IMR-90 (cell line): ENCODE measurements at places on chromosomes 1 and 21. TPM values are rescaled to one million over a fixed set of nuclear protein-coding genes. Genes with fewer than 3 reads are reported as not detected.
A peak's percentile ranks its signal among the peaks of the same experiment; 100 is the strongest.

DNA sequence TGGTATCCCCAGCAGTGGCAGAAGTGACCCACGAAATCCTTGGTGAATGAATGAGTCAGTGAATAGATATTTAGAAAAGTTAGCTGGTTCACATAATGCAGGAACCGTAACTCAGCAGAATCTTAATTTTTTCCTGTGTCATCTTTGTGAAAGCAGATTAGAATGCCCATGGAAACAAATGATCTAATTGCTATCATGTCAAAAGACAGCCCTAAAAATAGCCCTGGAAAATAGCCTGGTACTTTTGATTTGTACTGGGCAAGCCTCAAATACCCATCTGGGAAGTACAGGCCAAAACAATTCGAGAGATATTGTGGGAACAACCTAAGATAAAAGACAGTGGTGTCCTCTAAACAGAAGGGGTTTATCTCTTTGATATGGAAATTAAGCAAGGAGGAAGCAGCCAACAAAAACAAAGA, 21.1 kb downstream of the FYB2 start:
- DNase-seq: peak; percentile 62
- H3K4me1 ChIP-seq: peaks cover 11% of the 10 kb centered on the region
- no peaks in the 10 kb centered on the region; the same call in 1 of the 2 replicates for H3K27me3 ChIP-seq
- no peak overlapping the region for H3K4me3 ChIP-seq
- H3K36me3 ChIP-seq: no peaks in the 10 kb centered on the region
- H3K27ac ChIP-seq: no peak overlapping the region

DNA sequence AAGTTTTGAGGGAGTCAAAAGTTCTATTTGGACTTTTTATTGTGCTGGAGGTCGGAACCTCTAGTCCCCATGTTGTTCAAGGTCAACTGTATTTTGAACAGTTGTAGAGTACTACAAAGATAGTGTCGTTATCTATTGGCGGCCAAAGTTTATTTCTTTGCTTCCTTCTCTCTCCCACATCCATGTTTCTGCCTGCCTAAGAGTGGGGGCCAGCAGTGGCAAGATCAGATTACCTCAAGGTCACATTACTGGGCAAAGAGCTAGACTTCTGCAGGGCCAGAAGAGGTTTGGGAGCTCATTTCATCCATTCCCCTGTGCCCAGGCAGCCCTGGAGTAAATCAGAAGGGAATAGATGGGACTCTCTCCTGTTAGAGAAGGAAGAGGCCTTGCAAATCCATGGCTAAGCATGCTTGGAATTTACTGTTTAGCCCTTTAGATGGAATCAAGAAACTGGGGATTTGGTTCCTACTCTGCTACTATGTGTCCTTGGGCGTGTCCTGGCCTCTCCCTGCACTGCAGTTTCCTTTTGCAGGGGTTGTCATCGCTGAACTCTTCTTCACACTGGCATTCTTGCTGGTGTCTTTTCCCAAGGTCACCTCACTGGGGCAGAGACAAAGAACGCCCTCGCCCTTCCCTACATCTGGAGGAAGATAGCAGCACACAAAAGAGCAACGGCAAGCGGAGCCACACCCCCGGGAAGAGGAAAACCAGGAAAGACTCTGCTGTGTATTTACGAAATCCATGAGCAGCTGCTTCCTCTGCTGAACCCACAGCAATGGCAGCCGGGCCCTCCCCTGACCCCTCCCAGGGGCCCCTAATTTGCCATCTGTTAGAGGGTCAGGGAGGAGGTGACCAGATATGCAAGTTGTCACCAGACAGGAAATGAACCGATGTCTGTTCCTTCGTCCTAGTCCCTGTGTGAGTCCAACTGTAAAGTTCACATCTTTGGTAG, 73.3 kb downstream of the PLPP3 start:
- H3K4me1 ChIP-seq: peaks cover 11% of the 10 kb centered on the region; the same call in 1 of the 2 replicates
- H3K27ac ChIP-seq: no peak overlapping the region
- no peak overlapping the region for H3K4me3 ChIP-seq
- DNase-seq: no peak
- H3K36me3 ChIP-seq: peaks cover 89% of the 10 kb centered on the region
- no peaks in the 10 kb centered on the region for H3K27me3 ChIP-seq

DNA sequence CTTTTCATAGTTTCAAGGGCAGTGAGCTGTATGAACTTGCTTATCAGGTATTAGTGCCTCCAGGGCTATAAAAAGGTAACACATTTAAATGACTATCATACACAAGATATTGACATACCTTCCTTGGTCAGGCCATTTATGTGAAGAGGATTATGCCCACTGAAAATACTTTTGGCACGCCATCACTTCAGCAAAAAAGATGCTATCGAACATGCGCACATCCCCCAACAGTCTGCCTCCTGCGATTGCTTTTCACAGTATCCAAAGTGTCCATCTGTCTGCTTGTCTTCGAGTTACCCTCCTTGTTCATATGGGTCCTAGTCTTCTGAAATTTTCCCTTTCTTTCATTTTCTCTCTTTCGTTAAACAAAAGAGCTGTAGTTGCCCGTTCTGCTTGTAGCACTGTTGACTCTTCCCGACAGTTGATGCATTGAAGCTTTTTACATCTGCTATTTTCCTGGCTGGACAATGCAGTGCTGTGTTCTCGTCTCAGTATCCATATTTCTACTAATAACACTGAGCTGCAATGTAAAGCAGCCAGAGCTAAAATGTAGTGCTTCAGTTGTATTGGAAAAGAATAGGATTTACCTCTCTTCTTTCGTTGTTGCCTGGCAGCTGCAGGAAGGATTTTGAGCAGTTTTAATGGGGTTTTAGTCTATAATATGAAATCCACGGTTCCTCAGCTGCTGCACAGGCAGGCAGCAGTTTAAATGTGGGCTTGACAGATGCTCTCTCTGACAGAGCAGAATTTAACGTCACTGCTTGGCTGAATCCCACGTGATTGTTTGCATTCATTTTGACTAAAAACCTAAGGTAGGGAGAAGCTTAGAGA, at the start of gene B3GALT2:
TSS of gene B3GALT2 (minus strand) at position 713 of the 831 bp plus-strand sequence. CDS start 5,051 bp downstream, outside the sequence.
- peak; percentile 70 for DNase-seq
- peaks cover 7% of the 10 kb centered on the region for H3K4me1 ChIP-seq
- peak within 1 kb of the TSS; percentile 81; the same call in 1 of the 2 replicates for H3K27ac ChIP-seq
- H3K4me3 ChIP-seq: peak within 1 kb of the TSS; percentile 60
- no peaks in the 10 kb centered on the region for H3K27me3 ChIP-seq
- no peaks in the 10 kb centered on the region for H3K36me3 ChIP-seq

GRCh38 chr1:32538887-32539583, at the start of gene ZBTB8A:
Gene ZBTB8A (plus strand): TSS chr1:32539427. CDS start chr1:32592932, 53,505 bp downstream.
- H3K27ac ChIP-seq: peak within 1 kb of the TSS; percentile 44
- peaks cover 4% of the 10 kb centered on the region for H3K27me3 ChIP-seq
- no peaks in the 10 kb centered on the region for H3K4me1 ChIP-seq

- DNase-seq: no peak
- no peaks in the 10 kb centered on the region for H3K36me3 ChIP-seq
- H3K27me3 ChIP-seq: no peaks in the 10 kb centered on the region
- no peak overlapping the region for H3K27ac ChIP-seq
- H3K4me3 ChIP-seq: no peak overlapping the region
Measured at GRCh38 chr21:32713726-32714125, 14.1 kb downstream of the SYNJ1 start.

- no peaks in the 10 kb centered on the region for H3K27me3 ChIP-seq
- no peak for DNase-seq
- H3K4me1 ChIP-seq: peaks cover 8% of the 10 kb centered on the region
- no peak overlapping the region for H3K4me3 ChIP-seq
- no peak overlapping the region for H3K27ac ChIP-seq
- no peaks in the 10 kb centered on the region for H3K36me3 ChIP-seq
Measured at GRCh38 chr21:29261555-29262540, 36.9 kb upstream of the BACH1 start.

Gene SPRR4
- not detected in 2 replicates for total RNA-seq

Gene CYP4Z1
- total RNA-seq: not detected in 2 replicates

- H3K4me1 ChIP-seq: no peaks in the 10 kb centered on the region
- H3K27me3 ChIP-seq: no peaks in the 10 kb centered on the region
- DNase-seq: no peak
- H3K36me3 ChIP-seq: peaks cover 15% of the 10 kb centered on the region
- H3K27ac ChIP-seq: no peak overlapping the region
- no peak overlapping the region for H3K4me3 ChIP-seq
Measured at GRCh38 chr1:108753363-108753762, 6.9 kb downstream of the STXBP3 start.

Gene GBP5
- total RNA-seq: not detected in 2 replicates

Gene NCAM2
- 5.0 and 5.6 TPM in 2 replicates for total RNA-seq

GRCh38 chr1:45205011-45205909, 1.1 kb downstream of the ZSWIM5 start:
- peak overlapping the region; percentile 69; the same call in 1 of the 2 replicates for H3K4me3 ChIP-seq
- peaks cover 36% of the 10 kb centered on the region for H3K27me3 ChIP-seq
- H3K27ac ChIP-seq: no peak overlapping the region
- H3K4me1 ChIP-seq: no peaks in the 10 kb centered on the region
- no peaks in the 10 kb centered on the region for H3K36me3 ChIP-seq

Gene KCNA2
- under 0.01 TPM in 1 of 2 replicates, not detected in the other for total RNA-seq

DNA sequence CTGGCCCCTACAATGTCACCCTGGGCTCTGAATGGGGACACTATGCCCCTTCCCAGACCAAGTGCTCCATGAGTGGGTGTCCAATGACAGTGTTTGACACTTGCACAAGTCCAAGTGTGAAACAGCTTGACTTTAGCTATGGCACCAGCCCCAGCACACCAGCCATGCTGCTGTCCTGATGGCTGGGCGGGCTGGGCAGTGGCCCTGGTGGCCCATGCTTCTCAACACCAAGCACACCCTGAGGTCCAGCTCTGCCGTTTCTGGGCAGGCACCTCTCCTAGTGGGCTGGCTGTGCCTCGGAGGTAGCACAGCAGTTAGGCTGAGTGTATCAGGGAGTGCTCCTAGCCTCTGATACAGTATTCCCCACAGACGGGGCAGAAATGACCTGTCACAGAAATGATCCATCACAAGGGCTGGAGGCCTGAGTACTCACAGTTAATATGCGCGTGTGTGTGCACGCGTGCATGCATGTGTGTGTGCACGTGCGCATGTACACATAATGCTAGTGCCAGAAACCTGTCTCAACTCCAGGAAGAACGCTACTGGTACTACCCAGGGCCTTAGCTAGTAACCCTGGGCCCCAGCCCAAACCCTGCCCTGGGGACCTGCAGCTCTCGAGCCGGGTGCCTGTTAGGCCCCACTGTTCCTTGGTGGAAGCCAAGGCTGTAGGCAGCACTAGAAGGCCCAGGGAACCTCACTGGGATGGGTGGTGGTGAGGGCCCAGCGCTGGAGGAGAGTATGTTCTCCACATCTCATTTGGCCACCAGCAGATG, 134.0 kb downstream of the DMRTB1 start:
- H3K36me3 ChIP-seq: peaks cover 9% of the 10 kb centered on the region; the same call in 1 of the 2 replicates
- DNase-seq: no peak
- peaks cover 5% of the 10 kb centered on the region; the same call in 1 of the 2 replicates for H3K4me1 ChIP-seq
- H3K27ac ChIP-seq: no peak overlapping the region

Gene HRNR
- not detected in 2 replicates for total RNA-seq

Gene SYT14
- total RNA-seq: 1.3 and 1.4 TPM in 2 replicates

- H3K36me3 ChIP-seq: no peaks in the 10 kb centered on the region
- DNase-seq: no peak
- H3K27ac ChIP-seq: no peak overlapping the region
- H3K27me3 ChIP-seq: no peaks in the 10 kb centered on the region
- no peak overlapping the region for H3K4me3 ChIP-seq
Measured at GRCh38 chr1:230361941-230362340, 64.2 kb downstream of the PGBD5 start.

DNA sequence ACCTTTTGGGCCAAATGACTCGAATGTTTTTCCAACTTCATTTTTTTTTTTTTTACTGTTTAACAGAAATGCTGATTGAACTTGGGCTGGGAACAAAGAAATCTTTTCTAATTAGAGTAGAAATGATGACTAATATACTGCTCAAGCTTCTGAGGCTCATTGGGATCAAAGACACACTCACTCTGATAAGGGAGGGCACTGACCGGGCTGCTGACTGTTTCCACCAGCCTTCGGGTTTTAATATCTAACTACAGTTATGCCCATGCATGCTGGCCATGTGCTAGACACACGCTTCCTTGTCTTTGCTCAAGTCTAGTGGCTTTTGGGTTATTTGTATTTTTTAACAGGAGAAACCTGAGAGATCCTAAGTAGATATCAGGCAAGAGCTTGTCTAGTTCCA, 16.8 kb downstream of the ZBTB18 start:
- DNase-seq: peak; percentile 46
- H3K4me3 ChIP-seq: no peak overlapping the region
- H3K27me3 ChIP-seq: peaks cover under 1% of the 10 kb centered on the region; the same call in 1 of the 2 replicates
- H3K27ac ChIP-seq: no peak overlapping the region
- H3K36me3 ChIP-seq: no peaks in the 10 kb centered on the region

- peaks cover 55% of the 10 kb centered on the region for H3K36me3 ChIP-seq
- H3K27me3 ChIP-seq: no peaks in the 10 kb centered on the region
- peak overlapping the region; percentile 42; the same call in 1 of the 2 replicates for H3K27ac ChIP-seq
- peak; percentile 23 for DNase-seq
- H3K4me3 ChIP-seq: peak overlapping the region; percentile 93
- H3K4me1 ChIP-seq: peaks cover 12% of the 10 kb centered on the region
Measured at GRCh38 chr1:150575518-150576366, 3.7 kb downstream of the MCL1 start.

Gene ETV3L
- not detected in 2 replicates for total RNA-seq

GRCh38 chr1:157834430-157834829, 7.2 kb downstream of the CD5L start:
- H3K27me3 ChIP-seq: no peaks in the 10 kb centered on the region
- H3K36me3 ChIP-seq: no peaks in the 10 kb centered on the region
- no peaks in the 10 kb centered on the region for H3K4me1 ChIP-seq
- H3K4me3 ChIP-seq: no peak overlapping the region
- H3K27ac ChIP-seq: no peak overlapping the region

GRCh38 chr21:42233067-42233961, 14.4 kb downstream of the ABCG1 start:
- H3K4me3 ChIP-seq: no peak overlapping the region
- H3K27ac ChIP-seq: peak overlapping the region; percentile 37; the same call in 1 of the 2 replicates
- DNase-seq: peak; percentile 20
- peaks cover 19% of the 10 kb centered on the region for H3K27me3 ChIP-seq
- H3K4me1 ChIP-seq: peaks cover 27% of the 10 kb centered on the region
- no peaks in the 10 kb centered on the region for H3K36me3 ChIP-seq

Gene RXFP4
- total RNA-seq: not detected in 2 replicates

GRCh38 chr1:77545970-77546369, 136.5 kb downstream of the ZZZ3 start:
- H3K36me3 ChIP-seq: no peaks in the 10 kb centered on the region
- H3K4me3 ChIP-seq: no peak overlapping the region
- H3K27ac ChIP-seq: peak overlapping the region; percentile 25; the same call in 1 of the 2 replicates
- H3K27me3 ChIP-seq: no peaks in the 10 kb centered on the region
- peaks cover 12% of the 10 kb centered on the region for H3K4me1 ChIP-seq

Gene FNBP1L
- 15.2 and 24.4 TPM in 2 replicates for total RNA-seq

Gene GPR25
- not detected in 2 replicates for total RNA-seq

- no peak for DNase-seq
Measured at GRCh38 chr21:25925064-25925800, 190.5 kb downstream of the GABPA start.

DNA sequence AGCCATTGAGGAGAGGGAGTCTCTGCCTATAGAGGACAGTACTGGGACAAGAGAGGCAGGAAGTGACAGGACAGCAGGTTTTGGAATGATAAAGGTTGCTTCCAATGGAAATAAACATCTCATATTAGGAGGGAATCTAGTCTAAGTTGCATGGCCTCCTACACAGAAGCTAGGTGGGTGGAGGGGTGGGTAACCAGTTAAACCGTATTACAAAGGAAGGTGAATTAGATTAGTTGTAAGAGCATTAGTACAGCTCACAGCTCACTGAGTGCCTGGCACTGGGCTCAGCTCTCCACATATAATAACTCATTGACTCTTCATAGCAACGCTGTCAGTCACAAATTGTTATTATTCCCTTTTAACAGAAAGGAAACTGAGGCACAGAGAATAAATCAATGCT, 468.1 kb downstream of the PTPRU start:
- H3K27ac ChIP-seq: no peak overlapping the region
- H3K27me3 ChIP-seq: no peaks in the 10 kb centered on the region; the same call in 1 of the 2 replicates

Gene MCOLN2
- 0.54 and 1.1 TPM in 2 replicates for total RNA-seq
